ENCODE measurements at places on chromosomes 12 and 14. TPM values are rescaled to one million over a fixed set of nuclear protein-coding genes. Genes with fewer than 3 reads are reported as not detected.

Gene E2F7
- 19.8 TPM for total RNA-seq

Gene DLK1
- 3.0 TPM for total RNA-seq

Gene CRIP1
- total RNA-seq = 9.0 TPM

- no peak overlapping the region for H3K4me3 ChIP-seq
- H3K27me3 ChIP-seq = no peaks in the 10 kb centered on the region
- DNase-seq = no peak
These were observed 419.7 kb downstream of the ATP23 start for GRCh38 chr12:58361056-58361455.

Gene BIN2
- 0.20 TPM for total RNA-seq

Gene GARIN6
- total RNA-seq = not detected

Gene OAS2
- 0.28 TPM for total RNA-seq

DNA sequence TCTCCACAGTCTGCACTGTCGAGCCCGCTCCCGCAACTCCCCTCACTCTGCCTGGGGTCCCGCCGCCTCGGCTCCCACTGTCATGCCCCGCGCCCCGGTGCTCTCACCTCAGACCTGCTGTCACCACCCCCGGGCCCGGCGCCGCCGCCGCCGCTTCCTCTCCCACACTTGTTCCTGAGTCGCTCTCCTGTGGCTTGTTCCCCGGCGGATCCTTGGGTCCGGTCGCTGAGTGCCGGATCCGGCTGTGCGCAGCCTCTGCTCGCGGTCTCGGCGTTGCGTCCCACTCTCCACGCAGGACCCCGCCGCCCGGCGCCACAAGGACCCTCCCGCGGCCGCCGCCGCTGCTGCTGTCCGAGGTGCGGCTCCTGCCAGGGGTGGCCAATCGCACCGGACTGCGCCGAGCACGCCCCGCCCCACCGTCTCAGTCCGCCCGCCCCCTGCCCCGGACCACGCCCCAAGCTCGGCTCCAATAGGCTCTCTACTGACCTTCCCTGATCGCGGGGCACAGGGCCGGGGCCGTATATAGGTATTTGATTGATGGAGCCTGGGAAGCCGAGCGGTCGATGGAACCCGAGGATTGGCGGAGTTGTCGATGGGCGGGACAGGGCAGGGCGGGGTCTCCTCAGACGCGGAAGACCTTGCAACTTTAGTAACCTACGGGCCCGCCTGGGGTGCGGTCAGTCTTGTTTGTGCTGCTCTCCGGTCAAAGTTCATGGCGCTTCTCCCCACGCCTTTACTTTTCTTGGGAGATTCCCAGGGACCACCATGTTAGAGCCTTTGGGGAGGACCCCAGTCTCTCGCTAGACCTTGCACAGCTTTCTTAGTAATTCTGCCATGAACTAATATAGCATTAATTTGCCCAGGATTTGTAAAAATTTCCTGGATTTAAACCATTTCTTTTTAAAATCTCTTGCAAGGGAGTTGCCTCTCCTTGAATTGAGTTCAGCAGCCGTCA is at the start of gene TAOK3:
Gene TAOK3, minus strand, starts transcription at position 367 of the 955 bp plus-strand sequence. CDS start 117,340 bp downstream, outside the sequence.
- H3K27me3 ChIP-seq = peaks cover 17% of the 10 kb centered on the region
- H3K27ac ChIP-seq = peak within 1 kb of the TSS; percentile 92
- H3K36me3 ChIP-seq = no peaks in the 10 kb centered on the region
- H3K4me3 ChIP-seq = peak within 1 kb of the TSS; percentile 92

GRCh38 chr14:99257122-99257672 is 14.8 kb downstream of the BCL11B start:
- H3K27me3 ChIP-seq = no peaks in the 10 kb centered on the region
- H3K27ac ChIP-seq = no peak overlapping the region
- no peak overlapping the region for H3K4me3 ChIP-seq
- H3K4me1 ChIP-seq = peaks cover 74% of the 10 kb centered on the region
- no peak for DNase-seq
- no peaks in the 10 kb centered on the region for H3K36me3 ChIP-seq

GRCh38 chr14:29222671-29223268 is 456.2 kb downstream of the FOXG1 start:
- no peaks in the 10 kb centered on the region for H3K36me3 ChIP-seq
- H3K4me3 ChIP-seq = no peak overlapping the region
- H3K4me1 ChIP-seq = no peaks in the 10 kb centered on the region
- 0 out of 2 replicates have a peak, but pooled peaks cover 3% of the 10 kb centered on the region for H3K27me3 ChIP-seq
- peak; percentile 10 for DNase-seq

GRCh38 chr14:23402296-23403138 is 5.6 kb downstream of the MYH6 start:
- peaks cover 31% of the 10 kb centered on the region for H3K27me3 ChIP-seq
- no peak overlapping the region for H3K27ac ChIP-seq
- no peak for DNase-seq
- H3K36me3 ChIP-seq = no peaks in the 10 kb centered on the region
- peaks cover 2% of the 10 kb centered on the region for H3K4me1 ChIP-seq
- no peak overlapping the region for H3K4me3 ChIP-seq

DNA sequence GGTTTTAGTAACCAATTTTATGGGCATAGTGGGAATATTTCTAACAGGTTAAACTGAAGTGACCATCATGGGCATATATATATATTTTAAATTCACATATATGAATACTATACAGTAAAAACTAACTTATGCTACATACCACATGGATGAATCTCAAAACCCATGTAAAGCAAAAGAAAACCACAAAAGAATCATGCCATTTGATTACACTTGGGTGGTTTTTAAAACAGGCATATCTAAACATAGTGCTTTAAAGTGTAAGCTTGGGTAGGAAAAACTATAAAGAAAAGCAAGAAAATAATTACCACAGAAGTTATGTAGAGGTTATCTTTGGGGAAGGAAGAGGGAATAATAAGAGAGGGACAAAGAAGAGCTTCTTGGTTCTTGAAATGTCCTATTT is 326.1 kb downstream of the NAV3 start:
- no peaks in the 10 kb centered on the region for H3K36me3 ChIP-seq
- peaks cover 9% of the 10 kb centered on the region for H3K4me1 ChIP-seq
- no peaks in the 10 kb centered on the region for H3K27me3 ChIP-seq

- no peaks in the 10 kb centered on the region for H3K27me3 ChIP-seq
- H3K27ac ChIP-seq = no peak overlapping the region
- peaks cover 63% of the 10 kb centered on the region for H3K4me1 ChIP-seq
- DNase-seq = no peak
- peaks cover 7% of the 10 kb centered on the region for H3K36me3 ChIP-seq
These were observed 31.5 kb downstream of the CCDC60 start for GRCh38 chr12:119366007-119366406.

GRCh38 chr14:89827265-89827664 is 127.3 kb downstream of the EFCAB11 start:
- H3K27ac ChIP-seq = no peak overlapping the region
- no peaks in the 10 kb centered on the region for H3K4me1 ChIP-seq
- H3K36me3 ChIP-seq = peaks cover 15% of the 10 kb centered on the region
- no peaks in the 10 kb centered on the region for H3K27me3 ChIP-seq
- H3K4me3 ChIP-seq = no peak overlapping the region

DNA sequence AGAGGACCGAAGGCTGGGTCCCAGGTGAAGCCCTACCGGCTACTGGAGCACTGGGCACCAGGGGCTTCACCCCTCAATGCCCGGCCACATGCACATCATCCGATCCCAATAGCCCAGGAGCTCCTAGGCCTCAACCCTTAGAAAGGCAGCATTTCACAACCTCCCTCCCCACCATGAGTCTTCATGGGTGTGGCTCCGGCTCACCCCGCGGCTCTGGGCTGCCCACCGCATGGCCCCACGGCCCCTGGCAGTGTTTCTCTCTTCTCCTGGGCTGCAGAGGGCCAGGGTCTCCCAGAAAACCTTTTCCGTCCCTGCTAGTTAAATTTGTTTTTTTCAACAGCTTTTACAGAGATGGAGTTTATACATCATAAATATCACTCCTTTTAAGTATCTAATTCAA is 28.6 kb upstream of the DLK1 start:
- H3K4me1 ChIP-seq = peaks cover 6% of the 10 kb centered on the region
- H3K27ac ChIP-seq = no peak overlapping the region
- H3K36me3 ChIP-seq = no peaks in the 10 kb centered on the region
- DNase-seq = no peak
- no peak overlapping the region for H3K4me3 ChIP-seq
- H3K27me3 ChIP-seq = no peaks in the 10 kb centered on the region

DNA sequence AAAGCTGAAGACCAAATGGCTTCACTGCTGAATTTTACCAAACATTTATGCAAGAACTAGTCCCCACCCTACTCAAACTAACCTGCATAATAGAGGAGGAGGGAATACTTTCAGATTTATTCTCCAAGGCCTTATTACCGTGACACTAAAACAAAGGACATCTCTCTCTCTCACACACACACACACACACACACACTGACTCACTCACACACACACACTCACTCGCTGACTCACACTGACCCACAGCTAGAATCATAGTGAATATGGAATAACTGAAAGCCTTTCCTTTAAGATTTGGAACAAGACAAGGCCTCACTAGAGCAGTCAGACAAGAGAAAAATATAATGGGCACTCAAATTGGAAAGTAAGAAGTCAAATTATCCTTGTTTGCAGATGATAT is 1014.1 kb downstream of the TMTC2 start:
- no peak overlapping the region for H3K27ac ChIP-seq
- H3K36me3 ChIP-seq = peaks cover under 1% of the 10 kb centered on the region
- DNase-seq = no peak
- no peaks in the 10 kb centered on the region for H3K4me1 ChIP-seq
- no peak overlapping the region for H3K4me3 ChIP-seq

Gene FGD4
- total RNA-seq = 35.7 TPM

DNA sequence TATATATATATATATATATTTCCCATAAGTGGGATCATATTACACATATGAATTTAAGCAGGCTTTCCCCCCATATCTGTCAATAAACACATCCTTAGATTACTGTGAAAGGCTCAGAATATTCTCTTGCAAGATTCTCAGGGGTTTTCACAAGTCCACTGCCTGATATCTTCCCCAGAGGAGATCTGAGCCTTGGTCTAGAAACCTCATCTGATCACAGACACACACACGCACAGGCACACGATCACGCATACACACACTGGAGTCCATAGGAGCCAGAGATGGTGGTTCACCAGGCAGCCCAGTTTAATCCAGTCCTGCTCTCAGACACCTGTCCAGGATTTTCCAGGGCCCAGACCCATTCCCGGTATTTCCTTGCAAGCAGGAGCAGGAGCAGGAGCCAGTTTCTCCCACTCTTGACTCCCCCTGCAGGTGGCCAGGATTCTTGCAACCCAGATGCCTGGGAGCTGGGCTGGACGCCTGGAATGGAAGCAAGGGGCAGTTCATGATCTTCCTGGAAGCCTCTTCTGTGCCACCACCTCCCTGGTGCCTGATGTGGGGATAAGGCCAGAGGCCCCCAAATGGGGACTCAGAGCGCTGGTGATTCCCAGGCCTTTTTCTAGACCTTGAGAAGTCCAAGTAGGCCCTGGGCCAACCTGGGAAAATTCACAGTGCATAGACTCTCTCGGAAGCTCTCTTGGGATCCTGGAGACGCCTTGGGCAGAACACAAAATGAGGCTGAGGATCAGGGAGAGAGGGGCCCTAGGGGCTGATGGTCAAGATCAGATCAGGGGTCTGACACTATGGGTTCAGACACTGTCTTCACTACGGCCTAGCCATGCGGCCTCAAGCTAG is 16.5 kb upstream of the KRT78 start:
- no peaks in the 10 kb centered on the region for H3K36me3 ChIP-seq
- H3K27me3 ChIP-seq = no peaks in the 10 kb centered on the region
- peaks cover 6% of the 10 kb centered on the region for H3K4me1 ChIP-seq
- peak overlapping the region; percentile 19 for H3K27ac ChIP-seq

DNA sequence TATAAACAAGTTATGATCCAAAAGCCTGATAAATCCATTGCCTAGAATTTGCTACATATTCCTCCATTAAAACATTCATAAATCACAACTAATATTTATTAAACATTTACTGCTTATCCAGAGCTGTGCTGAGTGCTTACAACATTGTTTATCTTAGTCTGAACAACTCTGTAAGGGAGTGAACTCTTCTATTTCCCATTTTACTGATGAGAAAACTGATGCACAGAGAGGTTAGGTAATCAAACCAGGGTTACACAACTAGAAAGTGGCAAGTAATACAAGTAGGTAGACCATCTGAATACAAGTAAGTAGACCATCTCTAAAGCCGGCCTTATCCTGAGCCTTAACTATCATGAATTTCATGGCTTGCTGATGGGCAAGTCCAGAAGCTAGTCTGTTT is 39.5 kb downstream of the WASHC3 start:
- no peak overlapping the region for H3K4me3 ChIP-seq
- no peak for DNase-seq
- H3K27ac ChIP-seq = no peak overlapping the region
- H3K4me1 ChIP-seq = no peaks in the 10 kb centered on the region
- H3K27me3 ChIP-seq = no peaks in the 10 kb centered on the region

GRCh38 chr14:79077096-79077495 is 906.9 kb downstream of the NRXN3 start:
- no peaks in the 10 kb centered on the region for H3K4me1 ChIP-seq
- 0 out of 2 replicates have a peak, but pooled peaks cover 5% of the 10 kb centered on the region for H3K27me3 ChIP-seq
- no peak for DNase-seq
- no peak overlapping the region for H3K27ac ChIP-seq
